ENCODE measurements at places on chromosomes 11 and 22. TPM values are rescaled to one million over a fixed set of nuclear protein-coding genes. Genes with fewer than 3 reads are reported as not detected.

- DNase-seq = peak; percentile 37
Observed at GRCh38 chr11:111329306-111330204, 31.2 kb downstream of the POU2AF3 start.

DNA sequence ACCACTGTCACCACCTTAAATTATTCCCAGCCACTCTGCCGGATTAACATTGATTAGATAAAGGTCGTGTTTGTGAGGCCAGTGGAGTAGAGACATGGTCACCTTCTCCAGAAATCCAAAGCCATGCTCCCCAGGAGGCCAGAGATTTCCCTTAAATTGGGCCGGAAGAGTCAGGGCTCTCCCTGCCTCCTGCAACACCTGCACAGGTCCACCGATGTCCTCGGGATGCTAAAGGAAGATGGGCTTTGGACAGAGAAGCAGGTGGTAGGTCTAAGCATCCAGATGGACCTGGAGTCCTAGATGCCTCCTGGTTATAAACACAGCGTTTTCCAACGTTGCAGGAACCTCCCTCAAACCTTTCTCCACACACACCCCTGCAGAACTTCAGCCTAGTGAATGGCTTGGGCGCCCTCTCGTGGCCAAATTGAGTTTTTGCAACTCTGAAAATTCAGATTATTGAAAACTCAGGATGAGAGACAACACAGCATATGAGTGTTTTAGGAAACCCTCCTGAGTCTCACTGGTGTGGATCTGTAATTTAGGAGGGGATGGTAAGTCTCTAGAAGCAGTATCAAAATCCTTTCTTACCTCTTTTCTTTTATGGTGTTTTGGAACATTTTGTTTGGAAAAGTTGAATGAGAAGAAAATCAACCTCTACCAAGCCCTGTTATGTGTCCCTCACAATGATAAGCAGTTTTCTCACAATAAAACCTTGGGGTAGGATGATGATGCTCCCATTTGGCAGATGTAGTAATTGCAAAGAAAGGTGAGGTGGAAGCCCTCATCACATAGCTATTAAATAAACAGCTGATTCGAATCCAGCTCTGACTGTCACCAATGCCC, 109.6 kb downstream of the RRAS2 start:
- DNase-seq = peak; percentile 73

GRCh38 chr22:47297261-47298016, 535.0 kb downstream of the TBC1D22A start:
- no peak for DNase-seq

DNA sequence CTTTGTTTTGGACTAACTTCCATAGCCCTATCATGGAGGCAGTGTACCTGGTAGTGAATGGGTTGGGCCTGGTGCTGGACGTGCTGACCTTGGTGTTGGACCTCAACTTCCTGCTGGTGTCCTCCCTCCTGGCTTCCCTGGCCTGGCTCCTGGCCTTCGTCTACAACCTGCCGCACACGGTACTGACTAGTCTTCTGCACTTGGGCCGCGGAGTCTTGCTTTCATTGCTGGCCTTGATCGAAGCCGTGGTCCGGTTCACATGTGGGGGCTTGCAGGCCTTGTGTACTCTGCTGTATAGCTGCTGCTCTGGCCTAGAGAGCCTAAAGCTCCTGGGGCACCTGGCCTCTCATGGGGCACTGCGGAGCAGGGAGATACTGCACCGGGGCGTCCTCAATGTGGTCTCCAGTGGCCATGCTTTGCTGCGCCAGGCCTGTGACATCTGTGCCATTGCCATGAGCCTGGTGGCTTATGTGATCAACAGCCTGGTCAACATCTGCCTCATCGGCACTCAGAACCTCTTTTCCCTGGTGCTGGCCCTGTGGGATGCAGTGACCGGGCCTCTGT, 846 bp downstream of the RNF26 start:
- no peak for DNase-seq

- no peak for DNase-seq
Observed at GRCh38 chr11:78576549-78577097, 2.0 kb upstream of the NARS2 start.

- no peak for DNase-seq
Observed at GRCh38 chr11:120974965-120975364, 48.9 kb upstream of the TBCEL start.

GRCh38 chr11:2641623-2642022, 58.2 kb downstream of the KCNQ1OT1 start:
- DNase-seq = no peak

- DNase-seq = no peak
Observed at GRCh38 chr11:47705721-47706120, 9.4 kb downstream of the AGBL2 start.

- DNase-seq = no peak
Observed at GRCh38 chr11:62931499-62932278, 10.5 kb upstream of the CHRM1 start.

DNA sequence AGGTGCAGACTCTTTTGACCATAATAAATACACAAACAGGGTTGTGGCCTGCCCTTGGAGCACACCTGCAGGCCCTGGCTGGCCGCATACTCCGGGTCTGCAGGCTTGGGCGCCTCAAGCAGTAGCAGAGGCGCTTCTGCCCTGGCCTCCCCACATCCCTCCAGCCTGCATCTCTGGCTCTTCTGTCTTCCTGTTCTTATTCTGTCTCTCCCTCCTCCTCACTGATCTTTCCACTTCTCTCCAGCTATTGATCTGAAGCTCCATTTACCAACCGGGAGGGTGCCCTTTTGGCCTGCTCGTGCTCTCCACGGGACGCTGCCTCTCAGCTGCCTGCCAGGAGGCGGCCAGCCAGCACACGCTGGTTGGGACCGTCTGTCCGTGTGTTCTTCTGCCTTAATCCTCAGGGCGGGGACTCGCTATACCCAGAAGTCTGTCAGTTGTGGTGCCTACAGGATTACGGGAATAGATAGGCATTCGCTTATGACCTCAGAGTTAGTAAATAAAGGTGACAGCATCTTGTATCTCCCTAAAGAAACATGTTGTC, 5.2 kb downstream of the UPB1 start:
- DNase-seq = no peak

DNA sequence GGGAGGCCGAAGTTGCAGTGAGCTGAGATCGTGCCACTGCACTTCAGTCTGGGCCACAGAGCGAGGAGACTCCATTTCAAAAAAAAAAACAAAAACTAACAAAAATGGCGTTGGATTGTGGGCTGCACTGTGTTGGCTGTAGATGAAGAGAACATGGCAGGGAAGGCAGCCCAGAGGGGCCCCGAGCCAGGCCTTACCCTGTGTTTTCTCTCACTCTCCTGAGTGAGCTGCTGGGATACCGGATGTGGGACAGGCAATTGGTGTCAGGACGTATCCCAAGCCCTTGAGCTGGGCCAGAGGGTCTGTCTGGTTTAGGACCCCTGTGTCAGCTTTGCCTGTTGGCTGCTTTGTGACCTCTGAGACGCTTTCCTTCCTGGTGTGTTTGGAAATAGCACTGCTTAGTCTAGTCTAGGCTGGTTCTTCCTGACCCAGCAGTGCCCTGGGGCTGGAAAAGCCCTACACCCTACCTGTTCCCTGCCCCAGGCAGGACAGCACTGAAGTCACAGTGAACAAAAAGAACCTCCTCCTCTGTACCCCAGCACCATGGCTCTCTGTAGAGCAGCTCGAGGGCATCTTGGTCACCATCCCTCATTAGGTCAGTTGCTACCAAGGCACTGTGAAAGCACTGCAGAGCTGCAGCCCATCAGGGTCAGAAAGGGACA, 17.8 kb downstream of the CHADL start:
- DNase-seq = no peak

DNA sequence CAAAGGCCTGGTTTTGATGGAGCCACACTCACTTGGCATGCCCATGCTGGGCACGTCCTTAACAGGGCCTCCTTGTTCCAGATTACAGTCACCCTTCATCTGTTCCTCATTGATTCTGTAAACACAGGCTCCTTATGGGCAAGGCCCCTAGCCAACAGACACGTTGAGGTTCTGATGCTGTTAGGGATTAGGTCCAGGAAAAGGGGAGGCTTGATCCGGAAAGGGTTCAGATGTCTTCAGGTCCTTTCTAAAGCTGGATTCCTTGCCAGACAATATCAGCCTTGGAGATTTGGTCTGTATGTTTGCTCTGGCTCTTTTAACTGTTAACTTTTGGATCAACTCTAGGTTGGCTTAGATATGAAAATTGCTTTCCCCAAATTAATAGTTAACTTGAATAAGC, 46.9 kb upstream of the PRSS23 start:
- no peak for DNase-seq

DNA sequence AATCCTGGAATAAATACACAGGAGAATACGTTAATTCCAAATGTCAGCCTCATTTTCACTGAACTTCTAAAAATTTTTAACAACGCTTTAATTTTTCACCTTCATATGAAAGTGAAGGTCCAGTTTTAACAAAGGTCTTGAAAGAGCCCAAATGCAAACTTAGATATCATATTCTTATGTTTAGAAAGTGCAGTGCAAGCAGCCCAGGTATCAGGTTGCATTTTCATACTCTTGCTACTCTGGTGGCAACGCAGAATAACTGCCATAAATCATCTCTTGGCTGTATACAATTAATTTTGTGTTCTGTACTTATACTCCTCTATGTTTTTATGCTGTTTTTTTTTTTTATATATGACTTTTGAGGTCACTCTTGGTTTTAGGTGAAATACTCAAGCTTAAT, 496.7 kb upstream of the ARHGAP42 start:
- DNase-seq = no peak

- DNase-seq = no peak
Observed at GRCh38 chr11:115256397-115257197, 247.6 kb downstream of the CADM1 start.

- no peak for DNase-seq
Observed at GRCh38 chr11:10502770-10503169, 38.2 kb downstream of the RNF141 start.

DNA sequence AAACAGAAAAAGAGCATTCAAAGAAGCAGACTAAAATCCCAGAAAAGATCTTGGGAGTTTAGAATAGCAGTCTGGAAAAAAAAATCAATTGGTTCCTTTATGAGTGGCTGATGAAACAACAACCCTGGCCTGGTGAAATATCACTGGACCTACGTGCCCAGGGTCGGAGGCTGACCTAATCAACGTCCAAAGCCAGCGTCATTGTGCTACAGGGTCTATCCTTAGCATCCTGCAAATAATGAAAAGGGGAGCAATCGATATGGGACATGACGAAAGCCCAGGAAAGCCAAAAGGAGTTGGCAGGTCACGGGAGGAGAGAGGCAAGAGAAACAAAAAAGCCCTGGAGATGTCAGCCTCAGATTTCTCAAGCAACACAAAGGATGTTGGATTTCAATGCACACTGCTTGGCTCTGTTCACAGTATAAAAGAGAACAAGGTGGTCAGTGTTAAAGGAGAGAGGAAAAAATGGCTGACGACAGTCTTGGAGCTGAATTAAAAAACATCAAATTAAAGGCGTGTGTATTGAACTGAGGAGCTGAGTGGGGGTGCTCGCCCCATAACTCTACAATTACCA, 148.8 kb downstream of the BLID start:
- DNase-seq = no peak

DNA sequence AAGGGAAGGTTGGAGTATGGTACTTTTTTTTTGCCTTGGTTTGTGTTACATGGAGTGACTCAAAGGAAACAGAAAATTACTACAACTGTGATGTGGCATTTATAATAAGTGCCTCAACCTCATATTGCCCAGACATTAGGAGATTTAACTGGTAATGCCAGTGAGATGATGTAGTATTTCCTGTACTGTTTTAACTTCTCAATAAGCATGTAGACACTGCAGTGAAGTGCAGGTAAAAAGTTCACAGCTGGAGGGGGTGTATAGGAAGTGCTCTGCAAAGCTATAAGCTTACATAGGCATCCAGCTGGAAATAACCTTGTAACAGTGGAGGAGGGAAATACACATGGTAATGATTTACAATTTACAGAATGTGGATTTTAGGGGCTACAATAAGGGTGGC, 138.2 kb upstream of the MTMR2 start:
- DNase-seq = no peak

- DNase-seq = no peak
Observed at GRCh38 chr11:88178191-88178590, 2.9 kb upstream of the RAB38 start.

DNA sequence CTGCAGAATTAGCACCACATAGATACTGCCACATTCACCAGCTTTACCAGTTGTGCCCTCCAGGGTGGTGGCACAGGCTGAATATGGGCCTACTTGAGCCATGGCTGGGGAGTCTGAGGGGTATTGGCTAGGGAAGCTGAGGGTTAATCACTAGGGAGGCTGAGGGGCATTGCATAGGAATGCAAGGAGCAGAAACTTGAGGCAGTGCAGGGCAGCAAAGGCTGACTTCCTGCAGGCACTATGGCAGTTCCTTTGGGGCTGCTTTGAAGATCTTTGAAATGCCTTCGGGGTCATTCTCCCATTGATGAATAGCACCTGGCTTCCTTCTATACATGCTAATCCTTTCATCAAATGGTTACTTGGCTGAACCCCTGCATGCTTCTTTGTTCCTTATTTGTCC, 171.5 kb downstream of the RCN1 start:
- no peak for DNase-seq

- no peak for DNase-seq
Observed at GRCh38 chr11:76035020-76035419, 171.3 kb downstream of the WNT11 start.

GRCh38 chr11:1946812-1947484, at the start of gene MRPL23:
TSS of gene MRPL23 (plus strand) at chr11:1947332. CDS start at chr11:1947363, 31 bp downstream.
- no peak for DNase-seq

- no peak for DNase-seq
Observed at GRCh38 chr11:35029979-35030682, 108.8 kb upstream of the CD44 start.

- DNase-seq = no peak
Observed at GRCh38 chr11:108117746-108118371, 3.5 kb upstream of the ACAT1 start.

- DNase-seq = no peak
Observed at GRCh38 chr11:42958635-42959034, 353.2 kb upstream of the API5 start.

GRCh38 chr11:74220376-74220775, 49.3 kb downstream of the PPME1 start:
- no peak for DNase-seq

DNA sequence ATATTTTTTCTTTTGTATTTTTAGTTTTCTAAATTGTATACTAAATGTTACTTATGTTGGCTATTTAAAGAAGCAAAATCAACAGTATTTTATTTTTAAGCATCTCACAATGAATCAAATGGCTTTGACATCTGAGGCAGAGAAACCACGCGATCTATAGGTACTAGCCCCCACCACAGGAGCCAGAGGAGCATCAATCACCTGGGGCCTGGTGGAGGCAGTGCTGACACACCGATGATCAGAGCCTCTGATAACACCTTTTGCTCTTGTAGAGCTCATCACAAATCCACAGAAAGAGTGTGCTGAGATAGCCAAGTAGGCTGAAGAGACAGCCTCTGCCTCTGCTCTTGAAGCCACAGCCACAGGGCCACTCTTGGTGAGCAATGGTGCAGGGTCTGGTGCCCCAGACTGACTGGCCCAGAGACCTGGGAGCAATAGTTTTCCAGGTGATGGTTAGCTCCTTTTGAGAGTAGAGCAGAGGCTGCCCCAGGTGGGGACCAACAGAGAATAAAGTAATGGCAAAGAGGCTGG, 25.2 kb downstream of the HIRA start:
- no peak for DNase-seq

The CALCA gene
- not detected for total RNA-seq

The KCNC1 gene
- total RNA-seq = not detected

The SHANK3 gene
- total RNA-seq = 128 TPM

The UBQLNL gene
- total RNA-seq = not detected

The TRIM66 gene
- total RNA-seq = 3.9 TPM

The CDC42BPG gene
- not detected for total RNA-seq

The KRTAP5-7 gene
- total RNA-seq = not detected

The RCOR2 gene
- not detected for total RNA-seq

The ANKK1 gene
- total RNA-seq = not detected

The TMA7B gene
- not detected for total RNA-seq

Measured in ascending aorta (tissue), 2 donors.